ENCODE measurements at places on chromosomes 11 and 22. TPM values are rescaled to one million over a fixed set of nuclear protein-coding genes. Genes with fewer than 3 reads are reported as not detected.

GRCh38 chr11:7609015-7609414 lies 64.3 kb downstream of the CYB5R2 start:
- no peak for DNase-seq

- peak; percentile 49 for DNase-seq
Measured at GRCh38 chr11:117180661-117181585, 2.4 kb downstream of the SIDT2 start.

- no peak for DNase-seq
Measured at GRCh38 chr11:36375353-36376008, 79.4 kb downstream of the PRR5L start.

The GLYAT gene
- not detected for total RNA-seq

- DNase-seq = no peak
Measured at GRCh38 chr22:20964799-20965103, 2.3 kb upstream of the AIFM3 start.

Data from PC-3 (cell line).